Stimulated activated CD4-positive, alpha-beta T cell treated with anti-CD3 and anti-CD28 coated beads, Interleukin-4, amount 100 ng/mL, for 1 hour (primary cell): ENCODE measurements at places on chromosomes 5 and 9.

- DNase-seq, result peak; percentile 4
These were observed 64.5 kb downstream of the TMEM161B start for GRCh38 chr5:88203981-88204750.

GRCh38 chr5:170513856-170514525 is 10.2 kb downstream of the KCNIP1 start:
- DNase-seq, result no peak

DNA sequence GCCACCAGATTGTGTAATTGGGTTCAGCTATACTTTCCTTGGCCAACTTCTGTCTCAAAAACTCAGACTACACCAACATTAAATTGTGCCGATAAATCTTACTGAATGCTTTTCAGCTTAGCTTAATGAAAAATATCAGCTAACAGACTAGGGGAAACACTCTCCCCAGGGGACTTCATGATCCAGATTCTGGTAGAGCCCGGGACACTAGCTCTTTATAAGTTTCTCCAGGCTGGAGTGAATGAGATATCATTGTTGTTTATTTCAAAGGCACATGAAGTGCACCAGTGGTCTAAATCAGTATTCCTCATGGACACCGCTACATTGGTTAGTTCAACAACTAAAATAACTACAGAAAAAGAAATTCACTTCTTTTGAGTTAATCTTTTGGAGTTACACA is 10.5 kb upstream of the LHFPL2 start:
- DNase-seq, result no peak

- no peak for DNase-seq
These were observed 110.0 kb downstream of the LURAP1L start for GRCh38 chr9:12884736-12885395.

- DNase-seq, result no peak
These were observed 483.0 kb upstream of the DMAC1 start for GRCh38 chr9:8282535-8282934.

GRCh38 chr5:33321026-33321425 is 119.7 kb upstream of the TARS1 start:
- DNase-seq, result no peak

DNA sequence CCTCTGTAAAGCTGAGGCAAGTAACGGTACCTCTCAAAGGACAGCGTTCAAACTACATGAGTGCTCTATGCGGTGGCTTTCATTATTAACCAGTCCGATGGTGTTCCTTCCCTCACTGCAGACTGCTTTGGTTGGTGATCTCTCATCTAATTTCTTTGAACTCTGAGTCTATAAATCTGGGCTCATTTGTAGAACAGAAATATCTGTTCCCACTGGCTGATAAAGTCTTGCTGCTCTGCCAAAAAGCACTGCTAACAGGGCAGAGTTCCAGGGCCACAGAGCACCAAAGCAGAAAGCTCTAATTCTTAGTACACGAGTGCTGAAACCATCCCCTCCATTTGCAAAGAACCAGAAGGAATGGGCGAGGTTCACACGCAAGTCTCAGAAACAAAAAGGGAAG is 81.9 kb downstream of the MED27 start:
- DNase-seq, result no peak
